Fibroblast of the aortic adventitia (primary cell): ENCODE measurements at places on chromosomes 4 and X.
A peak's percentile ranks its signal among the peaks of the same experiment; 100 is the strongest.

GRCh38 chrX:118528071-118528737, 32.6 kb downstream of the DOCK11 start:
- no peak for DNase-seq

- no peak for DNase-seq
These were observed 553 bp upstream of the MED28 start for GRCh38 chr4:17613761-17614415.

GRCh38 chrX:475926-476723, 89.4 kb upstream of the PPP2R3B start:
- DNase-seq = no peak

GRCh38 chrX:2696698-2697215, 5.7 kb downstream of the CD99 start:
- peak; percentile 86 for DNase-seq

- no peak for DNase-seq
These were observed 15.5 kb downstream of the SMIM10L2A start for GRCh38 chrX:135436966-135437866.

- no peak for DNase-seq
These were observed 83.1 kb downstream of the DLG3 start for GRCh38 chrX:70527610-70528345.

GRCh38 chr4:139208404-139208945, 31.5 kb upstream of the ELF2 start:
- DNase-seq = peak; percentile 63

- no peak for DNase-seq
These were observed 218.9 kb downstream of the PPP3CA start for GRCh38 chr4:101128473-101128872.

- DNase-seq = no peak
These were observed 146.4 kb downstream of the PCDH19 start for GRCh38 chrX:100263650-100264049.

GRCh38 chrX:134525086-134525792, 65.3 kb downstream of the HPRT1 start:
- DNase-seq = no peak

GRCh38 chr4:128456171-128456570, 168.6 kb upstream of the PGRMC2 start:
- no peak for DNase-seq

- DNase-seq = peak; percentile 23
These were observed 401.8 kb downstream of the RAPGEF2 start for GRCh38 chr4:159504684-159505083.

GRCh38 chr4:29043411-29043810, 1676.8 kb upstream of the PCDH7 start:
- DNase-seq = no peak

- DNase-seq = peak; percentile 95
These were observed 116.7 kb downstream of the SPCS3 start for GRCh38 chr4:176436293-176436973.

GRCh38 chr4:102429553-102429952, 71.6 kb upstream of the NFKB1 start:
- DNase-seq = peak; percentile 95

- DNase-seq = no peak
These were observed 47.9 kb downstream of the TECRL start for GRCh38 chr4:64361399-64361740.

DNA sequence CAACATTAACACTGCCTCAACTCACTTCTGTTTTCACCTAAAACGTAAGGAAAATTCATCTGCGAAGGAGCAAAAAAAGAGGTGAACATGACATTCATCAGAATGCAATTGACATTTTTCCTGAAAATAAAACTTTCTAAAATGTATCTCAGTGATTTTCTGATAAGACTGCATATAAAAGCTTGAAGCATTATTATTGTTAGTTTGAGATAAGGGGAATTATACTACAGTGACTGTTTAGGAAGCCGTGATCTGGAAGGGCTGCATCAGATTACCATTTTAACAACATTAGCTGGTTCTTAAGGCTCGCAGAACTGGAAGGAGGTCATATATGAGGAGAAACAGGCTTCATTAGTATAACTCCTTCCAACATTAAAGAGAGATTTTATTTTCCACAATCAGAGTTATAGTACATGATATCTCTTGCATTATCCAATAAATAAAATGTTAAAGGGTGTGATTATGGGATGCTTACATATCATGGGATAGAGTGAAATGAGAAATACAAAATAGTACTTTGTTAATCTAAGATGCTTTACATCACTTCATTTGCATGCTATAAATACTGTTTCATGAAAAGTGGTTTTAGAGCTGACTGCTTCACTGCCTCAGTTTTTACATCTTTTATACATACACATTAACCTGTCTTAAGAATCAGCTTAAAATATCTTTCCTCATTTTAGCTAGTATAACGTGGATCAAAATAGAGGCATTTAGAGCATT, 1820.1 kb upstream of the TENM3 start:
- no peak for DNase-seq

DNA sequence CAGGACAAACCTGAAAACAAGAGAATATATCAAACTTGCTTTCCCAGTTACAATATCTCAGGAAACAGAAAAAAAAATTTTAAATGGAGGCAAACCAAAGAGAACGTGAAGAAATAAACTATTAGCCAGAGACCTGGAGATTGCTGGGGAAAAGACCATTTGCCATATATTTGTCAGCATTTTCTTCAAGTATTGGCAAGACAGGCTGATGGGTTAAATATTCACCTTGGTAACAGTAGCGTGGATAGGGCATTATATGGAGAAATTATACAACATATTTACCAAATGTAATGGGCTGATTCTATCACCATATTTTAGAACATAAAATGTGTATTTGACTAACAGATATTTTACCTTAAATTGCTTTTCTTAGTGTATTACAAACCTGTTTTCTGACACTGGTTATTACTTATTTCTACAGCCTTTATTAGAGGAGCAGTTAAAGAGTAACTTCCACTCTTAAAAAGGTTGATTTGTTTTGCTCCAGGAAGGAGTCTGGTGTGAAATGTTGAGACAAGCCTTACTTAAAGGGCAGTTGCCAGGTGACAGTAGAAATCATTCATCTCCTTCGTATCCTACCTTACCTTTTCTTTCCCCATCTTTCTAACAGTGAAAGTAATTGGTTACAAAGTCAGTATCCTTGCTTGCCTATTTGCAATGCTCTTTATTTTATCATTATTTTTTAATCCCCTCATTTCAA, 575.5 kb downstream of the GBA3 start:
- no peak for DNase-seq

- DNase-seq = peak; percentile 40
These were observed 32.2 kb downstream of the IL21 start for GRCh38 chr4:122588453-122589238.

DNA sequence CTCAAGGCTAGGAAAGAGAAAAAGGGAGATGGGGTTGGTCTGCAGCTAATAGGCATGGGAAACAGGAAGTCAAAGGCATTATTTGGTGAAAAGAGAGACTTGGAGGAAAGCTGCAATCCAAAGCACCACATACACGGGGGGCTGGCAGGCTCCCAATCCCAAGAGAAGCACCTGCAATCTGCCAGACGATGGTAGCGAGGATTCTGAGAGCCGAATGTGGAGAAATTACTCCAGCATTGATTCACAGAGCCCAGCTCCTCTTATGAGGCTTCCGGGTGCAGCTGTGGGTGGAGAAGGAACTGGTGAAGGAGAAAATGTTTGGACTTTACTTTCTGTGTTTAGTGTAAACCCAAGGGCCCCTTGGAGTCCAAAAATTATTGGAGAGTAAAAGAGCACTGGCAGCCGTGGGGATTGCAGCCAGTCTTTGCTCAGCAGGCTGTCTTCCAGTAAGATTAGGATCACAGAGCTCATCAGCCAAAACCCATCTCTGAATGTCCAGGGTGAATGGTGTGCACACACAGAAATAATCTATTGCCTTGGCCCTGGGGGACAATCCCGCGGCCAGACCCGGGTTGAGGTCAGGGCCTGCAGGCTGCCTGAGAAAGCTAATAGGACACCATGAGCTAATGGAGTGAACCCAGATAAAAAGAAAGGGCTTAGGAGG, 197.6 kb downstream of the KIT start:
- no peak for DNase-seq

- no peak for DNase-seq
These were observed 1.3 kb downstream of the PRR32 start for GRCh38 chrX:126820700-126821420.

GRCh38 chrX:154735695-154736393, 15.0 kb downstream of the GAB3 start:
- peak; percentile 89 for DNase-seq

- DNase-seq = no peak
These were observed 38.5 kb downstream of the NEK1 start for GRCh38 chr4:169573889-169574288.

- DNase-seq = no peak
These were observed 55.1 kb upstream of the BCOR start for GRCh38 chrX:40152741-40153344.

DNA sequence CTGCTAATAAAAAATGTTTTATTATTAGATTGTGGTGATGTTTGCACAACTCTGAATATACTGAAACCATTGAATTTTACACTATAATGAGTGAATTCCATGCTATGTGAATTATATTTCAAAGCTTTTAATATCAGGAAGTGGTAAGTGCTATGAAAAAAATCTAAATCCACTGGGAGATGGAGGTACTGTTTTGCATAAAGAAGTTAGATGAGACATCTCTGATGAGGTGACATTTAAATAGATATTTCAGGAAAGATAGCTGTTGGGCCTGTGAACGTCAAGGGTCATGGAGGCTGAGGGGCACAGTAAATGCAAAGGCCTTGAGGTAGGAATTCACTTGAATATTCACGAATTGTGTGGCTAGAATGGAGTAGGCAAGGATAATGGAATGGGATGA, 12.3 kb downstream of the DCUN1D4 start:
- DNase-seq = no peak

GRCh38 chrX:9844936-9845577, 58.8 kb downstream of the SHROOM2 start:
- no peak for DNase-seq

GRCh38 chr4:48237996-48238645, 31.5 kb downstream of the TEC start:
- DNase-seq = peak; percentile 21

GRCh38 chrX:12814420-12814819, 23.2 kb downstream of the PRPS2 start:
- DNase-seq = peak; percentile 66

DNA sequence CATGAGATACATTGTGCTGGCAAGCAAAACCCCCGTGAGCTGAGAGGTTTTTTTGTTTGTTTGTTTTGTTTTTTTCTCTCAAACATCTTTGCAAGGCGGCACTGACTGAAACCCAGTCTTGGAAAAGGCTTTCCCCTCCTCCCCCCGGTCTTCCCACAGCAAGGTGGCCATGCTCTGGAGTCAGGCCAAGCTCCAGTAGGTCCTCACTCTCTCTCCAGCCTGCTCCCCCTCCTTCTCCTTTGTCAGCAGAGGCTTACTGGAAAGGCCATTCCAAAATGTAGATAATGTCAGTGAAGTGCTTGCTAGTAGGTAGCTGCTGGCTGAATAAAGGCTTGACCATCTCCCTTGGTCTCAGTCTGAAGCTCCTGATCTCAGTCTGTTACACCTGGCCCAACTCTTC, 32.6 kb downstream of the FRMPD3 start:
- DNase-seq = no peak

GRCh38 chrX:17679820-17680219, 57.5 kb upstream of the SCML1 start:
- no peak for DNase-seq

GRCh38 chrX:119399772-119400101, 601 bp downstream of the SLC25A43 start:
- peak; percentile 29 for DNase-seq

DNA sequence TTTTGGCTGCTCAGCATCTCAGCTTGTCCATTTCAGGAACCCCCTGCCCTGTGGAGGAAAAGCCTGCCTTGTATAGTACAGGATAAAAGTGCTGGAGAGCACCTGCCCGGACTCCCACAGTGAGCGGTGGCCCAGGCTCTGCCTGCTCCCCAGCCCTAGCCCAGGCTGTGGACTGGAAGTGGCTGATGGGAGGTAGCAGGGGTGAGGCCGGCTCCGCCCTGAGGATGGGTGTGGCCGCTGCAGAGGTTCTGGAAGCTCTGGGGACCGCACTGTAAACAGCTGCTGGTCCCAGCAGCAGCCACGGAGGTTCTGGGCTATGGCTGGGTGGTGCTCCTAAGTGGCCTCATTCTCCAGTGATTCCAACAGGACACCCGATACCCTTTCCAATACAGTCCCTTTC, 56.6 kb upstream of the HELT start:
- DNase-seq = no peak

DNA sequence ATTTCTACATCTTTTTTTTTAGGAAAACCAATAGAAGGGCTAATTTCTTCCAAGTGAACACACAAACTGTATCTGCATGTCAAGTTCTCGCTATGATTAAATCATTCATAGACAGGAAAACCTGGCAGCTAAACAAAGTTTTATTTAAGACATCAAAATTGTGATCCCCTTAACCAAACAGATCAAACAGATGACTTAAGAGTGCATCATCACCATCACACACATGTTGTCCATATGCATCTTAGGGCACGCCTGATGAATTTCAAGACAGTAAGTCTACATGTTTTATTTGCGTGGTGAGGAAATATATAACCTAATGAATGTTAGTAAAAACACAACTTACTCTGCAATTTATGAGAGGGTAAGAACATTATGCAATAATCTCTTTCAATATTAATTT, 317.0 kb upstream of the ANXA10 start:
- DNase-seq = no peak

GRCh38 chr4:54901202-54901601, 224.2 kb downstream of the KDR start:
- DNase-seq = no peak

DNA sequence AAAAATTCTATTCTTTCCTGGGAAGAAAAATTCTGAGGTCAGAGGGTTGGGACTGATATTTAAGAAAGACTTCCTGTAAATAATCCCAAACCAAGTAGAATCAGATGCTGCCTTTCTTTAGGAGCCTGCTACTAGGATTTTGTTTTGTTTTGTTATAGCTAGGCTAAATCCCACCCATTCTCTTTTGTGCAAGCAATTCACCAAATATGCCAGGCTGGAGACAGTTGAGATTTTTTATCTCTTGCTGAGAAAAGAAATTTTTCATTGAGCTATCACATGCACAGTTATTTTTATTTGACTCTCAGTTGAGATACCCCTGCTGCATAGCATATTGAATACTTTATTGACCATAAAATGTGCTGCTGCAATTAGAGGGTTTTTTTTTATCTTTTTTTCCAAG, 196.0 kb downstream of the KCNIP4 start:
- DNase-seq = no peak

DNA sequence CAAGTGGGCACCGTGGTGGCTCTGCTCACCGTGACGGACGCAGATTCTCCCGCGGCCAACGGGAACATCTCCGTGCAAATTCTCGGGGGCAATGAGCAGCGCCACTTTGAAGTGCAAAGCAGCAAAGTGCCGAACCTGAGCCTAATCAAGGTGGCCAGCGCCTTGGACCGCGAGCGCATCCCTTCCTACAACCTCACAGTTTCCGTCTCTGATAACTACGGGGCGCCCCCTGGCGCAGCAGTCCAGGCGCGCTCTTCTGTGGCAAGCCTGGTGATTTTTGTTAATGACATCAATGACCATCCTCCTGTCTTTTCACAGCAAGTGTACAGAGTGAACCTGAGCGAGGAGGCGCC, 2.7 kb downstream of the FAT4 start:
- DNase-seq = peak; percentile 49

GRCh38 chr4:129043523-129043922, 49.8 kb downstream of the SCLT1 start:
- DNase-seq = peak; percentile 42
